ENCODE measurements at places on chromosomes 2 and 18.

DNA sequence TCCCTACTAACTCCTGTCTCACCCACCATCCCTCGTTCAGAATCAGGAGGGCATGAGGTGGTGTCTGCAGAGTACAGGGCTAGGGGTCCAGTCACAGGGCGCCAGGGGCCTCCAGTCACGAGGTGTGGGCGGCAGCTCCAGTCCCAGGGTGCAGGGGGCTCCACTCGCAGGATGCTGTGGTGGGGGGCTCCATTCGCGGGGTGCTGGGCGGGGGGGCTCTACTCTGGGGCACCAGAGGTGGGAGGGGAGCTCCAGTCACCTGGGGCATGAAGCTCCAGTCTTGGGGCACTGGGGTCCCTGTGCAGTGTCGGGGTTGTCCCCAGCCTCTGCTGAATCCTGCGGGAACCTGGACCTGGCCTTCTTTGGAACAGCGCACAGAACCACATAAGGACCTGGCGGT is 66.0 kb downstream of the EIPR1 start:
- DNase-seq = no peak

DNA sequence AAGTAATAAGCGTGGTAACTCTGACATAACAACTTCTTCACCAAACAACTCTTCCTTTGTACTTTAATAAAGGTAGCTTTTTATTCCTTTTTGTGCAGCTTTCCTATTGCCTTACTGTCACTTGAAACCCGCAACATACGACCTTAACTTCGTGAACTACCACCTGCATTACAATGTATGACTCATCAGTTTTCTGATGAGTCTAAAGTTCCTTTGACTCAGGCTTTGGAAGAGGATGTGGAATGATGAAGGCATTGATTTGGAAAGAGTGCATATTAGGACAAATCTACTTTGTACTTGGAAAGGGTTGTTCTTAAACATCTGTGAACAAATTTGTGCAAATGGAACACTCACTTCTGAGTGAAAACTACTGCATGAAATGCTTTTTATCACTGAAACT is 1012.1 kb downstream of the TMEM182 start:
- DNase-seq = no peak

DNA sequence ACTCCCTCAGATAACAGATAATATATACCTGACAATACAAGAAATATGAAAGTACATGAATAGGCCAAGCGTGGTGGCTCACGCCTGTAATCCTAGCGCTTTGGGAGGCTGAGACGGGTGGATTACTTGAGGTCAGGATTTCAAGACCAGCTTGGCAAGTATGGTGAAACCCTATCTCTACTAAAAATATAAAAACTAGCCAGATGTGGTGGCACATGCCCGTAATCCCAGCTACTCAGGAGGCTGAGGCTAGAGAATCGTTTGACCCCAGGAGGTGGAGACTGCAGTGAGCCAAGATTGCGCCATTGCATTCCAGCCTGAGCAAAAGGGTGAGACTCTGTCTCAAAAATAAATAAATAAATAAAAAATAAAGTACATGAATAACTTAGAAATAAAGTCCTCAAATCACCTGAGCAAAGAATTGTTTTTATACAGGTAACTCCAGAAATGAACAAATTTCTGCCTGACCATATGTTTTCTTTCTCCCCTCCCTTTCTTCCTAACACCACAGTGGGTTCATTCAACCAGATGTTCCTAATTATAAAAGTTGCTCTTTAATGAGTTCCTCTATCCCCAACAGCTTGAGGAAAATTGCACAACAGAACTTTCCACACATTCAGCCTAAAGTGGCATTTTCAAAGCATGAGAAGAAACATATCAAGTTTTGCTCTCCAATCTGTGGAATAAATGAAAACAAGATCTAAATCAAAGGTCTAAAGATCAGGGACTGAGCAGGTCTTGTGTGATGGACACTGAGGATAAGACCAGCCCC is 33.6 kb upstream of the AP1S3 start:
- DNase-seq = no peak

DNA sequence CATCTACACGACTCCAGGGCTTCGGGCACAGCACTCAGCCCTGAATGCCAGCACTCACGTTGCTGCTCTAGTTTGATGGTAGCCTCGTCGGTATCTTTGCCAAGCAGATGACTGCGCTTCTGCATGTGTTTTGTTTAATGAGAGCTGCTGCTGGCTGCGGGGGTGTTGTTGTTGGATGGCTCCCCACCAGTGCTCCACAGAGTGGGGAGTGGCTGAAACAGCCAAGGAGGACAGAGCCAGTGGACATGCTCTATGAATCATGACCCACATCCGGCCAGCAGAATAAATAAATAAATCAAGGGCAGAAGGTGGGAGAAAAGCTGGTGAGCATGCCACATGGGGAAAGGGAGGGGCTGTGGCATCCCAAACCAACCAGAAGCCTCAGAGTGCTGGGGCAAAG is 131.2 kb upstream of the SOX11 start:
- DNase-seq = no peak

GRCh38 chr2:85061896-85062295 is 71.3 kb upstream of the TCF7L1 start:
- DNase-seq = no peak

DNA sequence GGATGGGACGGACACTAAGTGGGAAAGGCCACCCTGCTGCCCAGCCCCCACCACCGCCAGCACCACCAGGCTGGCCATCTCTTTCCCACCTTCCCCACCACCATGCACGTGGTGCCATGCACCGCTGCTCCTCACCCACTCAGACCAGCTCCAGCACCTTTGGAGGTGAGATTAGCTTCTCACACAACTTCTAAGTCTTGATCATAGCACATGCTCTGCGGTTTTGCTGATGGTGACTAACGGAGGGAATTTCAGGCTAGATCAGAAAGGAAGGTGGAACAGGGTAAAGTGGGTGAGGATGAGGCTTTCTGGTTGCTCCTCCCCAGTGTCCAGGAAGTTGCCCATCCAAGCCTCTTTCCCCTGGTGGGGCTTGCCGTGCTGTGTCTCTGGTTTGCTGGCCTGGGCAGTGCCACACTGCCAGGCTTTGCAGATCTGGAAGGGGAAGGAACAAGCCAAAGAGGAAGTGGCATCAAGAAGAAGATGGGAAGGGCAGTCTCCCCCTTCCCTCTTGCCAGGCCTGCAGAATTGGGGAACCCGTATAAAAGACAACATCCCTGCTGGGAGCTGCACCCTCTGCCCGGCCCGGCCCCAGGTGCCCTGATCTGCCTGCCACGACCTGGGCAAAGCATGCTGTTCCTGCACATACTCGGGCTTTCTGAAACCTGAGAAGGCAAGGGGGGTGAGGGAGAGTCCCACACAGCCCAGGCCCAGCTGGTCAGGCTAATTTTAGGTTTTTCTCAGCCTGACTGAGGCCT is 44.3 kb upstream of the CAB39 start:
- no peak for DNase-seq

- no peak for DNase-seq
Observed at GRCh38 chr18:21313576-21313975, 71.5 kb downstream of the GREB1L start.

GRCh38 chr2:12465631-12466135 is 251.1 kb upstream of the TRIB2 start:
- no peak for DNase-seq

DNA sequence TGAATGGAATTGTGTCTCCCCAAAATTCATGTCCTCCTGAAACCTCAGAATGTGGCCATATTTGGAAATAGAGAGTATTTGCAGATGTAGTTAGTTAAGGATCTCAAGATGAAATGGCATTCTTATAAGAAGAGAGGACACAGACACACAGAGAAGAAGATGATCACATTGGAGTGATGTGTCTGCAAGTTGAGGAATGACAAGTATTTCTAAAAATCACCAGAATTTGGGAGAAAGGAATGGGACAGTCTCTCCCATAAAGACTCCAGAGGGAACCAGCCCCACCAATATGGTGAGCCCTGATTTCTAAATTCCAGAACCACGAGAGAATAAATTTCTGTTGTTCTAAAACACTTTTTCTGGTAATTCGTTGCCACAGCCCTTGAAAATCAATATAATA is 166.3 kb downstream of the C1D start:
- no peak for DNase-seq

Data from T follicular helper cell (primary cell).